CD4-positive, alpha-beta T cell (primary cell): ENCODE measurements at places on chromosomes 5 and 9.

DNA sequence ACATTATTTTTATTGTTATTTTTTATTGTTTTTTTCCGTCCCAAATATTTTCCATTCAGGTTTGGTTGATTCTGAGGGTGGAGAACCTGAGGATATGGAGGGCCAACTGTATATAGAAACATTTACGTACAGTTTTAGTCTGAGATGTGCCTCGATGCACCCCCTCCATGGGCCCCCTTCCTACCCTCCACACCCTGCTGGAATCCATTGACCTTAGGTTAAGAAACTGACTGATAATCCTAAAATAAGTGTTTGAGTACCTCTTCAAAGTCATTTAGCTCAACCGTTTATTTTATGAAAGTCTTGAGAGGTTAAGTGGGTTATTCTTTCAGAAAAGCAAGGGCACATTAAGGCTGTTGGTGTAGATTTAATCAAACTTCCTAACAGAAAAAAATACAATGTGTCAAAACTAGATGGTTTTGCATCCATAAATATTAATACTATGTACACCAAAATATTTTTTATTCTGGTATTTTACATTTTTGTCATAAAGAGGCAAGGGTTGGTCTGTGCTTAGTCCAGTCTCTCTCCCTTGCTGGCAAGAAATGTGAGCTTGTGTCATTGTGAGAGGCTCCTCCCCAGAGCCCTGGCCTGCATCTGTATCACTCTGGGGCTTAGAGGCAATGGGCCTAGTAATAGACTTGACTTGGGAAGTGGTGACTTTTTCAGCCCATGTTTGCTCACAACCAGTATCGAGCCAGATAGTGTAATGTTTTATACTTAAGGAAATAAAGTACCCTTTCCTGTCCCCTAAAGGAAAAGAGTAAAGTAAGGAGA lies 15.7 kb downstream of the MTRR start:
- DNase-seq: no peak
- H3K36me3 ChIP-seq: peaks cover 86% of the 10 kb centered on the region
- H3K27ac ChIP-seq: no peak overlapping the region
- H3K27me3 ChIP-seq: no peaks in the 10 kb centered on the region
- H3K4me3 ChIP-seq: no peak overlapping the region
- H3K4me1 ChIP-seq: no peaks in the 10 kb centered on the region

DNA sequence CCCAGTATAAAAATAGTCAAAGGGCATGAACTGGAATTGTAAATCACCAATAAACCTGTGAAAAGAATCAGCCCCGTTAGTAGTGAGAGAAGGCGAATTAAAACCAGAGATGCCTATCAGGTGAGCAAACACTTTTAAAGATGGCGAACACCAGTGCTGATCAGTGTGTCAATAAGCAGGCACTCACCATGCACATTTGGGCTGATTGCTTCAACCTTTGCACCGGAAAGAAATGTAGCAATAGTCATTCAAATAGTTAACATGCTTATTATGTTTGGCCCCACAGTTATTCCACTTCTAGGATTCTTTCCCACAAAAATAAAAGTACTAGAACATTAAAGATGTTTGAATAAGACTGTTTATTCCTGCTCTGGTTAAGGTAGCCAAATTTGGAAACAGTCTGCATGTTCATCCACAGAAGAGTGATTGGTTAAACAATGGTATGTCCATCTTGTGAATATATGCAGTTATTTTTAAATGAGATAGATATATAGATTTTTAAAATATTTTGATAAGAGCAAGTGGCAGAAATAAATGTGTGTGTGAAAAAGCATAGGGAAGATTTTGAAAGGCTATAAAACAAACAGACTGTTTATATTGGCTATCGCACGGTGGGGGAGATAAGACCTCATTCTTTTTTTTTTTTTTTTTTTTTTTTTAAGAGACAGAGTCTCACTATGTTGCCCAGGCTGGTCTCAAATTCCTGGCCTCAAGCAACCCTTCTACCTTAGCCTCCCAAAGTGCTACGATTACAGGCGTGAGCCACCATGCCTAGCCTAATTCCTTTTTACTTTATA lies 112.2 kb downstream of the PIP5K1B start:
- H3K36me3 ChIP-seq: no peaks in the 10 kb centered on the region
- H3K27ac ChIP-seq: no peak overlapping the region
- no peak for DNase-seq
- no peak overlapping the region for H3K4me3 ChIP-seq
- H3K27me3 ChIP-seq: no peaks in the 10 kb centered on the region

DNA sequence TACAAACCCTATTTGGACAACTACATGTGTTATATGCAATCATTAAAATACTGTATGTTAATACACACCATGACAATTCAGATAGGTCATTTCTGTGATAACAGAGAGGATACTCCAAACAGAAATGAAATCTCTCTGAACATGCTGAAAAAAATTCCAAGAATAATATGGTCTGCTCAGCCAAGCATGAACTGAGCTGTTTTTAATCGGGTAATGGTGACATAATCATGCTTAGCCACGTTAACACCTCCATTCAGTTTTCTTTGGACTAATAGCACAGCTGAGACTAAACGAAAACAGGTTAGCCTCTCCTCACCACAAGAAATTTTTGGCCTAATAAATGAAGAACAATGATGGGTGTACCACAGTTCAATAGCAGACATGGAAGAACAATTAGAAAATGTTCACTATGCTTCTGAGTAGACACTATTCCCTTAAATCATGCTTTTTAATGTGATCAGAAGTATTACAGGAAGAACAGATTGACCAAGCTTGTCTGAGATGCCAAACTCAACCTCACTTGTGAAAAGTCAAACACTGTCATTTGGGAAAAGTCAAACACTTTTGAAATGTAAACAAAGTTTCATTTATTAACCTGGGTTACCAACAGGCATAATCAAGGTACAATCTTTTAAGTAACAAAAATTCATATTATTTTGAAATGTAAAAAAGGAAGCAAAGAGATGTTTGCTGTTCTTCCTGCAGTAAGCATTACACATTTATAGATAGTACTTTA lies 19.4 kb downstream of the RAB14 start:
- H3K27me3 ChIP-seq: no peaks in the 10 kb centered on the region
- H3K27ac ChIP-seq: no peak overlapping the region
- DNase-seq: no peak
- peaks cover 83% of the 10 kb centered on the region for H3K36me3 ChIP-seq
- H3K4me1 ChIP-seq: peaks cover 11% of the 10 kb centered on the region
- H3K4me3 ChIP-seq: no peak overlapping the region

GRCh38 chr9:118553465-118553864 lies 815.8 kb downstream of the BRINP1 start:
- no peak overlapping the region for H3K4me3 ChIP-seq
- no peak overlapping the region for H3K27ac ChIP-seq
- no peaks in the 10 kb centered on the region for H3K4me1 ChIP-seq
- H3K27me3 ChIP-seq: no peaks in the 10 kb centered on the region
- no peak for DNase-seq

DNA sequence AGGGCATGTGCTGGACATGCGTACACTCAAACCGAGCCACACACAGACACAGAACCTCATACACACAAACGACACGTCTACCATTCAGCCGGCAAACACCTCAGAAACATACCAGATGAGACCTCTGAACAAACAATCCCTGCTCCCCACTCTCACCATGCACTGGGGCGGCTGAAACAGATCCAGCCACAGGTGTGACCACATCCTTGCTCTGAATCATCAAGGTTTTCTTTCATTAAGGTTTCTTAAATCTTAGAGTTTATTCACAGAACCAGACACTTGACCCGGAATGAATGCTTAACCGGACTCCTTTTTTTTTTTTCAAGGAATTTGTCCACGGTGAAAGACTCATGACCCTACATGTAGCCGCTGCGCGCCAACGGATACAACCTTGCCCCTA lies 26.2 kb downstream of the TERT start:
- no peak overlapping the region for H3K27ac ChIP-seq
- H3K4me1 ChIP-seq: peaks cover 12% of the 10 kb centered on the region
- no peak overlapping the region for H3K4me3 ChIP-seq
- peak; percentile 56 for DNase-seq

DNA sequence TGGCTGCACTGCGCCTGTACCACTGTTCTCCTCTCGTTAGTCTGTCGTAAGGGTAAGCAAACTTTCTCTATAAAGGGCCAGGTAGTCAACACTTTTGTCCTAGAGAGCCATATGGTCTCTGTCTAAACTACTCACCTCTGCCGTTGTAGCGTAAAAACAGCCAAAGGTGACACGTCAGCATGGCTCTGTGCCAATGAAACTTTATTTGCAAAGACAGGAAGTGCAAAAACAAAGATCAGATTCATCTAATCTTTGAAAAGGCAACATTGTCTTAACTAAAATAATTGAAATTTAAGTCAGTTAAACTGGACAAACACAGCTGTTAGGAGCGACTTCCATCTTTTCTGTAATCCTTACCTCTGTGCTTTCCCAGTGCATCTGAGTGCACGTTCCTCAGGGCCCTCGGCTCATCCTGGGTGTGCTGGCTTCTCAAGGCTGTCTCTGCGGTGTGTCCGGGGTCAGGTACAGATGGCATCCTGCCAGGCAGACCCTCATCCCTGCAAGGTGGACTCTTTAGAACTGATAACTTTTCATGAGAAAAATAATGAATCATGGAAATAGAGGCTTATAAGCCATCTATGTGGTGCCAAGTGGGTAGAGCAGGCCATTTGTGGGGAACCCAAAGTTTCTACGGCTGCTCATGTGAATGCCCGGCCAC lies 35.2 kb upstream of the IRX4 start:
- DNase-seq: no peak
- H3K36me3 ChIP-seq: no peaks in the 10 kb centered on the region
- no peak overlapping the region for H3K27ac ChIP-seq
- no peaks in the 10 kb centered on the region for H3K4me1 ChIP-seq

- H3K4me1 ChIP-seq: no peaks in the 10 kb centered on the region
- peaks cover 7% of the 10 kb centered on the region for H3K27me3 ChIP-seq
- H3K36me3 ChIP-seq: no peaks in the 10 kb centered on the region
- H3K4me3 ChIP-seq: no peak overlapping the region
Observed at GRCh38 chr9:94693485-94694204, 32.9 kb upstream of the AOPEP start.

- no peak overlapping the region for H3K27ac ChIP-seq
- DNase-seq: no peak
- H3K4me1 ChIP-seq: no peaks in the 10 kb centered on the region
- peaks cover 19% of the 10 kb centered on the region for H3K27me3 ChIP-seq
Observed at GRCh38 chr9:135049460-135049859, 38.0 kb upstream of the OLFM1 start.

DNA sequence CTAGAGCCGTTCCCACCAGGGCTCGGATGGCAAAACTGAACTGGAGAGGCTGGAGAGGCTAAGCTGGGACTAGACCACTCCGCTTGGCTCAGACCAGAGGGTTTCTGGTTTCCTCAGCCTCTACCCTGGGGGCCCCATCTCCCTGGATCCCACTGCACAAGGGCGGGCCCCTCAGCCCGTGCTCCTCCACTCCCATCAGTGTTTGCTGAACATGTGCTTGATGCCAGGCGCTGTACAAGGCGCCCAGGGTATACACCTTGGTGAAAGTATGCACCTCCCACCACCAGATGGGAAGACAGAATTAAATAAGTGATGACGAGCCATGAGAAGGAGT lies 18.0 kb downstream of the GPX3 start:
- no peak for DNase-seq
- H3K36me3 ChIP-seq: peaks cover 98% of the 10 kb centered on the region
- H3K27me3 ChIP-seq: no peaks in the 10 kb centered on the region
- H3K4me3 ChIP-seq: no peak overlapping the region
- no peak overlapping the region for H3K27ac ChIP-seq

DNA sequence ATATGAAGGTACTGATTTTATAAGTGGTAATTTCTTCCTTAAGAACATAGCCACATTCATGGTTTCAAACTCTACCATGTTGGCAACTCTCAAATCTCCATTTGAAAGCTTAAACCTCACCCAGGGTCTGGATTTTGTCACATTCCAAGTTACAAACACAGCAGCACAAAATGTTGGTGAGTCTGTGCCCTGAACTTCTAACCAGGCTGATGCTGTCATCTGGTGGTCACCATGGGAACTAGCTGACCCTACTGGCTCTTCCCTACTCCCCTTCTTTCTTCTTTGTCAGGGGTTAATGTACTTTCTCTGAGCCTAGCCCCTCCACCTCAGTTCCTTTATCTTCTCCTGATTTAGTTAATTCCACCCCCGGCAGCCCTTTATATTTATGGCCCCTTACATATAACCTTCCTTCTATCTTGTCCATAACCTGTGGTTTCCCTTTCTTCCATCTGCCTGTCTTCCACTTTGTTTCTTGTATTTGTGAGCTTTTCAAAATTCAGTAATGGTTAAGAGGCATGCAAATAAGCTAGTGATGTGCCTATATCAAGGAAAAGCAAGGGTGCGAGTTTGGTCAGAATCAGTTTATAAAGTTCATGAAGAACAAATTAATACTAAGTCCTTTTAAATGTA lies 35.9 kb downstream of the TGFBR1 start:
- H3K4me3 ChIP-seq: no peak overlapping the region
- peaks cover 4% of the 10 kb centered on the region for H3K4me1 ChIP-seq
- no peak overlapping the region for H3K27ac ChIP-seq
- DNase-seq: peak; percentile 25
- peaks cover 70% of the 10 kb centered on the region for H3K36me3 ChIP-seq

DNA sequence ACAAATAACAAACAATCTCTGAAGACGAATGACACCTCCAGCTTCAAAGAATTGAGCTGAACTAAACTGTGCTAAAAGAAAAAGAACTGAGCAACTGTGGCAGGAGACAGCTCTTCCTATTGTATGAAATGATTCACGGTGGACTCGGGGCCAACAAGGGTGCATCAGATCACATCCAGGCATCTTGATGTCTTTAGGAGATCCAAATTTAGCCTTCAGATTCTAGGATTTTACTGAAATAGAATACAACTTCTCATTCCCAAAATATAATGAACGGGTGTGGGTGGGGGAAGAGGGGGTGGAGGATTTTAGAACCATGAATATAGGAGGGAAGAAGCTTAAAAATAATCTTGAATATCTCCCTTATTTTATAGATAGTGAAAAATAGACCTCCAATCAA lies 631.8 kb downstream of the ELAVL2 start:
- no peak for DNase-seq
- H3K4me3 ChIP-seq: no peak overlapping the region
- H3K36me3 ChIP-seq: no peaks in the 10 kb centered on the region
- H3K27me3 ChIP-seq: no peaks in the 10 kb centered on the region

DNA sequence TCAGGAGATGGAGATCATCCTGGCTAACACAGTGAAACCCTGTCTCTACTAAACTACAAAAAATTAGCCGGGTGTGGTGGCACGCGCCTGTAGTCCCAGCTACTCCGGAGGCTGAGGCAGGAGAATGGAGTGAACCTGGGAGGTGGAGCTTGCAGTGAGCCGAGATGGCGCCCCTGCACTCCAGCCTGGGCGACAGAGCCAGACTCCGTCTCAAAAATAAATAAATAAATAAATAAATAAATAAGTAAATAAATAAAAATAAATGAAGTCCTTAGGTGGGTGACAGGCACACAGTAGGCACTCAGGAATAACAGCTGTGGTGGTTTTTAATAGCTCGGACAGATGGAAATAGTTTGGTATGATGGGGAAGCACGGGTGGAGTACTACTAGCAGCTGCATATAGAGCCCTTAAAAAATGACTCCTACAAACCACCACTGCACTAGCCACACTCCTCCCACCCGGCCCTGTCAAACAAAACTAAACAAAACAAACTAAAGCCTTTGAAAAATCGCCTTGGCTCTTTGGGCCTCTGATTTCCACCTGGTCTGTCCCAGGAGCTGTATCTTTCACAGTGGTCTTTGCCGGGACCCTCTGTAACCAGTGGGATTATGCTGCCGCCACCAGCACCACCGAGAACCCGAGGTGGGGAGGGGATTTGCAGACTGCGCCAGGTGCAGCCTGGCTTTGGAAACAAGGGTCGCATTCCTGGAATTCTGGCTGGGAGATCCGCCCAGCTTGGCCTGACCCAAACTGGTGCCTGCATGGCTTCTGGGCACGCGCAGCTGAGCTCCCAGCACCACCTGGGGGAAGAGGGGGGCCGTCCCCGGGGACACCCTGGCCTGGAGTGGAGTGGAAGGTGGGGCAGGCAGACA lies 5.1 kb upstream of the WDR5 start:
- no peak overlapping the region for H3K27ac ChIP-seq
- H3K4me3 ChIP-seq: no peak overlapping the region
- peaks cover 13% of the 10 kb centered on the region for H3K4me1 ChIP-seq
- H3K27me3 ChIP-seq: no peaks in the 10 kb centered on the region
- H3K36me3 ChIP-seq: no peaks in the 10 kb centered on the region
